Testis (tissue), 5 donors: ENCODE measurements at places on chromosomes 16 and 17.

DNA sequence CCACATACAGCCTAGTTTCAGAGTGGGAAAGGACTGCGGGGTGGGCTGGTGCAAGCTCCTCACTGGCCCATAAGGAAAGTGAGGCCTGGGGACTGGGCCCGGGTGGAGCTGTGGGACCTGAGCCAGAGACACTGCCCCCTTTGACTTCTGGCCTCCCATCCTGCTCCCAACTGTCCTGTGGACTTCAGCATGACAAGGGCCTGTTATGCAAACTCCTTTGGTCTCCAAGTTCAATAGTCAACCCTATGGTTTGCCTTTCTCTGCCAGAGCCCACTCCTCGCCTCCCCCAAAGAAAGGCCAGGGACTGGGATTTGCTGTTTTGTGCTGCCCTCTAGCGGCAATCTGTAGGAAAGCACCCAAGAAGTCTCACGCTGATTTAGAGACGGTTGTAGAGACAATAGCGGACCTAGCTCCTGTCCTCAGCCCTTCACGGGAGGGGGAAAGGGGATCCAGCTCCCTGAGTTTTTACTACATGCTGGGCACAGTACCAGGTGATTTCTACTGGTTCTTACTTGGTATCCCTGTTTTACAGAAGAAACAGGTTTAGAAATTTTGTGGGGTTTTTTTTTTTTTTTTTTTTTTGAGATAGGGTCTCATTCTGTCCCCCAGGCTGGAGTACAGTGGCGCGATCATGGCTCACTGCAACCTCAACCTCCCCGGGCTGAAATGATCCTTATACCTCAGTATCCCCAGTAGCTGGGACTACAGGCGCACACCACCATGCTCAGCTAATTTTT, 1.2 kb upstream of the TLCD3B start:
- peak; percentile 76 for DNase-seq

- no peak for DNase-seq
These were observed 50.4 kb upstream of the CRISPLD2 start for GRCh38 chr16:84769416-84769815.

DNA sequence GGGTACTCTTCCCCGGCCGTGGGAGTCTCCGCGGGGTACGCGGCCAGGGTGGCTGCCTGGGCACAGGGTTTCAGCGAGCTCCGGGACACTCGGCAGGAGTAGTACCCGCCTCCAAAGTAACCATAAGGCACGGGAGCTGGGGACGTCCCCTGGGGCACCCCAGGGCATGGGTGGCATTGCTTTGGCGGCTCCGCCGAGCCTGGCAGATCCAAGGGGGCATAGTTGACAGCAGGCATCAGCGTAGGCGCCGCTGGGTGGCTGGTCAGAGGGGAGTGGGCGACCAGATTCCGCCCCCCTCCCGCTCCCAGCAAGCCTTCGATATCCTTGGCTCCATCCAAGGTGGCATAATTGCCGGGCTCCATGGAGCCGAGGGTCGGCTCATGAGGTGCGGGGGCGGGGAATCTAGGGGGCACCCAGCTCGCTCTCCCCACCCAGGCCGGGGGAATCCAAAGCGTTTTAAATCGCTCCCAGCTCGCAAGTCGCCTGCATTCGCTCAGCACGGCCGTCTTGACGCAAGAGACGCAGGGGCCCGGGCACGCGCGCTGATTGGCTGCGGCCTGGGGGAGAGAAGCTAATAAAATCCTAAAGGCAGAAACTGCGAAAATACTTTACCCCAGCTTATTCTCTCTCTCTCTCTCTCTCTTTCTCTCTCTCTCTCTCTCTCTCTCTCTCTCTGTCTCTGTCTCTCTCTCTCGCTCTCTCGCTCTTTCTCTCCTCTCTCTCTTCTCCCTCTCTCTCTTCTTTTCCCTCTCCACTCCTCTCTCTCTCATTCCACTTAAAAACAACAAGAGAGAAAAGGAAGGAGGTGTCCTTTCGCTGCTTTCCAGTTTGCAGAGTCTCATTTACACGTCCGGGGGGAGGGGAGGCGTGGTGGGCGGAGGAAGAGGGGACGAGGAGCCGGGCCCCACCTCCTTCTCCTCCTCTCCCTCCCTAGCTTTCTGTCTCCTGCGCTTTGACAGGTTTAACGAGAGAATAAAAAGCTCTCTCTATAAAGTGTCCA, at the start of gene HOXB13:
HOXB13 (minus strand) TSS at position 519 of the 1,000 bp plus-strand sequence; CDS start at position 362, 157 bp downstream.
- peak; percentile 43 for DNase-seq

GRCh38 chr16:363766-364490, 6.4 kb downstream of the MRPL28 start:
- no peak for DNase-seq

GRCh38 chr17:5819396-5819795, 235.1 kb upstream of the NLRP1 start:
- DNase-seq: no peak

DNA sequence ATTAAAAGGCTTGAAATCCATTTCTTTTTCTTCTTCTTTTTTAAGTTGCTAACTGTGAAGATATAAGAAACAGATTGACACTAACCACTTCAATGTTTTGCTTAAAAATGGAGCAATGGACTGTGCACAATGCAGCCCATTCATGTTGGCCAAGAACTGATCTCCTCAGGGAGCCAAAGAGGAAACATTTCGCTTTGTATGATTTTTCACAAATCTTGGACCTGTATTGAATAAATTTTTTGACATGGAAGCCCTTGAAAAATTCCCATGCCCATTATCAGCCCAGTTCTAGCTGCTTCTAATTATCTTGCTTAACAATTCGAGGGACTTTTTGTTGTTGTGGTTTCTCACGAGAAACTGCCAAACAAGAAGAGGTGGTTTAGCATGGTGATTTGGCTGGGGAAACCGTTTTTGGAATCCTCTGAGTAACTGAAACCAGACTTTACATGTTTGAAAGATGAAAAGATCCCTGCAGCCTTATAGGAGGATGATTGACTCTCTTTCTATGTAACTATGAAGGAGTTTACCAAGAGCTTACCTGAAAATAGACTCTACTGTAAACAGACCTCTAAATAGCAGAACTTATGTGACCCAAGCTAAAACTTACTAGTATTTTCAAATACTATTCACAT, 1389.4 kb upstream of the GOT2 start:
- DNase-seq: no peak

- DNase-seq: no peak
These were observed 50.7 kb upstream of the ADORA2B start for GRCh38 chr17:15894258-15894657.

GRCh38 chr16:81513204-81514040, 68.8 kb downstream of the CMIP start:
- DNase-seq: peak; percentile 79

- DNase-seq: peak; percentile 82
These were observed 23.1 kb downstream of the GPT2 start for GRCh38 chr16:46907061-46907774.

GRCh38 chr17:35046740-35047283, 16.7 kb downstream of the RFFL start:
- no peak for DNase-seq

DNA sequence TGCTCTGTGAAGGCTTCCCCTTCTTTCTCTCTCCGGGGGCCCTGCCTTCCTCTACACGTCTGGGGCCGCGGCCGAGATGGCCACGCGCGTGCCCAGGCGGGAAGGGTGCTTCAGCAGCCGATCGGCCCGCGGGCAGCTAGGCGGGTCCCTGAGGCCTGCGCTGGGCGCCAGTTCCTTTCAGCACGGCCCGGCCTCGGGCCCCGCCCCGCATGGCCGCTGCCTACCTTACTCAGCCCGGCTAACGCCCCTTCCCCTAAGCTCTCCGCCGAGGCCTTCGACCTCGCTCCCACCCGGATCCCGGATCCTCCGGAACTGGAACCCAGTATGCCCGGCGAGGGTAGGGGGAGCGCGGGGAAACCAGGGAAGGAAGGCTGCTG, 335 bp downstream of the TMEM11 start:
- DNase-seq: peak; percentile 34

- DNase-seq: no peak
These were observed 203.3 kb downstream of the C16orf78 start for GRCh38 chr16:49576941-49577340.

DNA sequence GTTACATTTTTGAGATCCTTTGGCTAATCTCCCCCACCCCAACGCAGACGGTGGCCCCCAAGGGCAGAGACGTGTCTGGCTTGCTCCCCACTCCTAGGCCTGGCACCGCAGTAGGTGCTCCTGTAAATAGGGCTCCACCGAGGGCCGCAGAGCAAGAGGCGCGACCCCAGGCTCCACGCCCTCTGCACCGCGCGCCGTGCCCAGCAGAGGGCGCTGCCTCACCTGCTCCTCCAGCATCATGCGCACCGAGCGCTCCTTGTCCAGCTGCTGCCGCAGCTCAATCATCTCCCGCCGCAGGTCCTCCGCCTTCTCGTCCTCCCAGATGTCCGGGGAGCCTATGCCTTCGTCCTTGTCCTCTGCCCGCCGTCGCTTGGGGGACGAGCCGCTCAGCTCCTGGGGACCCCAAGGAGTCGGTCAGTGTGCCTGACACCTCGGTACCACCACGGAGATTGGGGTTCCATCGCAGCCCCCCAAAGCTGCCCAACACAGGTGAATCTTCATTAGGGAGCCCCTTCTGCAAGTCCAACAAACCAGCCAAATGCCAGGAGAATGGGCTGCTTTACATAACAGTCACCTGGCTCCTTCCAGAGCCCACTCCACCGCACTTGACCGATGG, 11.2 kb downstream of the TFAP4 start:
- peak; percentile 70 for DNase-seq
